ENCODE measurements at places on chromosomes 4 and X.

DNA sequence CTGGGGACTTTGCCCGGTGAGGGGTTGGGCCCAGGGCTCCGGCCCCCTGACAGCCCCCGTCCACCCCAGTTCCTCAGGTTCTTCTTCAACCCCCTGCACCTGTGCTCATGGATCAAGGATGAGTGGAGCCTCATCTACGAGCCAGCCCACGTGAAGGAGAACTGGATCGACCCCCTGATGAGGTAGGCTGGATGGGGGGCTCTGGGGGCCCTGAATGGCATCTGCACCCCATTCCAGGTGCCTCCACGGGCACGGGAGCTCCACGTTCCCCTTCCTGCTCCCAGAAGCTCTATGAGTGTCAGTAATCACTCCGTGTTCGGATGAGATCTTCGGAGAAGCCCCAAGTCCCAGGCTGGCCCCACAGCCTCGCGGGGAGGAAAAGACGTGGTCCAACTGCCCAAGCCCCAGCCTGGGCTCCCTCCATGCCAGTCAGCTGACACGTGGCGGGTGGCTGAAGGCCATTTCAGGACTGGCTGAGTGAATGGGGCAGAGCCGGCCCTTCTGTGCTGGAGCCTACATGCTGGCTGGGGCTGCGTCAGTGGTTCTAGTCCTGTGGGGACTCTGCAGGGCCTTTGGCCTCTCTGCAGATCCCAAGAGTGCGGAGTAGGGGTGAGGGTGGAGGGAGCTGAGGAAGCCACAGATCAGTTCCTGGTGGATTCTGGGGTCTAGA, 24.4 kb downstream of the CFAP99 start:
- DNase-seq, result no peak

- DNase-seq, result no peak
These were observed 94.5 kb downstream of the C4orf51 start for GRCh38 chr4:145774473-145774872.

DNA sequence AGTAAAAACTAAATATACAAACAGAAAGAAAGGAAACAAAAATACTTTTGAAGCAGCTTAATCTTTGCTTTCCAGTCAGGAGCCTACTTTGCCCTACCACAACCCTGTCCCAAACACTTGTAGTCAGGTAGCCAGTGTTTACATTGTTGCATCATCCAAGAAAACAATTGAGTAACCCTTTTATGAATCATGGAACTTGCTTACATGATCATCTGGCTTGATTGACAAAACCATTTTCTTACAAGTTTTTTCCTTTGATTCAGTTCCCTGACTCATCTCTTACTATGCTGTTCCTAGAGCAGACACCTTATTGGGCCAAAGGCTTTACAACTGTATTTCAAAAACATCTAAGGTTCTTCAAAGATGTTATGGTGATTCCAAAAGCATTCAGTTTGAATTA, 740.1 kb downstream of the KLHL13 start:
- no peak for DNase-seq

DNA sequence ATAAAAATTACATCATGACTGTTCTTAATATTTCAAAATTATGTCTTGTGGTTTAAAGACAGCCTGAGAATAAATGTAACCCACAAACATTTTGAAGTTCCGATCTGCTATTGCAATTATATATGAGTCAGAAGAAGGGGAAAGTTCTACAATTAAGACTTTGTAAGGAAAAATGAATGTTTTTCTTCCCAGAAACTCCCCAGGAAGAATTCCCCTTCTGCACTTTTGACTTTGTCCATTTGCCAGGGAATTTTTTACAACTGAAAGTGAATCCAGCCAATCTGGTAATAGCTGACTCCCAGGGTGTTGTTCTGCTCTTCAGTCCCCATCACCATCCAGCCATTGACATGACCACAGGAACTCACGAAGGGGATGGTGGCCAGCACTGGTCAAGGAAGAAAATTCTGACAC, 61.6 kb upstream of the NOCT start:
- DNase-seq, result no peak

DNA sequence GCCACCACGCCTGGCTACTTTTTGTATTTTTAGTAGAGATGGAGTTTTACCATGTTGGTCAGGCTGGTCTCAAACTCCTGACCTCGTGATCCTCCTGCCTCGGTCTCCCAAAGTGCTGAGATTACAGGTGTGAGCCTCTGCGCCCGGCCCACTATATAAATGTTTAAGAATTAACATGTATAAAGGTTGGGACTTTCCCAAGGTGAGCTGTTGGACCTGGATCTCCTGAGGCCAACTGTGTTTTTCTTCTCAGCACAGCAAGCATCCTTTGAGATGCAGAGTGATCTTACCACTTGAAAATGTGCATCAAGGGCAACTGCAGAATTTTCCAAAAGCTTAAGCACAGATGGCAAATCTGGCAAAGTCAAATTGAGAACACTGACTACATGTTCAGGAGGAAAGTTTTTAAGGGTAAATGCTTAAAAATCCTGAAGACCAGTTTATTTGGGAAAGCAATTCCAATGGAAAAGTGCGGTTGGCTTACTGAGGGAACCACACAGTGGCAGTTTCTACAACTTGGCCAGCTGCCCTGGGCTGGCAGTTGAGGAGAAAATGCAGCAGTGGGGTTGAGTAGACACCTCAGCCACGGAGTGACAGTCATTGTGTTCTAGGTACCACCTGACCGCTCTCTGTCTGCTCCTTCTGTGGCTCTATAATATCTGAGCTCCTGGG, 168.9 kb downstream of the CBR4 start:
- no peak for DNase-seq

GRCh38 chrX:39830414-39830813, 267.3 kb downstream of the BCOR start:
- no peak for DNase-seq

GRCh38 chr4:165953181-165953580, 80.1 kb downstream of the TLL1 start:
- DNase-seq, result no peak

DNA sequence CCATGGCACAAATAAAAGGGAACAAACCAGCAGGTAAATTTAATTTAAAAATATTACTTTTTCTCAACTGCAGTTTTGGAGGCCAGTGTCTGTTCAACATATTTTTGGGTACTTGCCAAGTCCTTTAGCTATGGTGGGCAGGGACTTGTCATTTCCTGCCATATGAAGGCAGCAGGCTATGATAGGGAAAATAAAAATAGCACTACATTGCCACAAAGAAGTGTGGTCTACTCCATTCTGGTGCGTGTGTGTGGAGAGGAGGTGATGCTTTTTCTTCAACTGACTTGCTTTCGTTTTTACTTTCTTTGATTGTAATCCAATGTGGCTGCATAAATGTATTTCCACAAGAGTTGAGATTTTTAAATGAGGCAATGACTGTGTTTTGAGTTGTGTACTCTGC, 17.2 kb downstream of the GPR174 start:
- peak; percentile 18 for DNase-seq

DNA sequence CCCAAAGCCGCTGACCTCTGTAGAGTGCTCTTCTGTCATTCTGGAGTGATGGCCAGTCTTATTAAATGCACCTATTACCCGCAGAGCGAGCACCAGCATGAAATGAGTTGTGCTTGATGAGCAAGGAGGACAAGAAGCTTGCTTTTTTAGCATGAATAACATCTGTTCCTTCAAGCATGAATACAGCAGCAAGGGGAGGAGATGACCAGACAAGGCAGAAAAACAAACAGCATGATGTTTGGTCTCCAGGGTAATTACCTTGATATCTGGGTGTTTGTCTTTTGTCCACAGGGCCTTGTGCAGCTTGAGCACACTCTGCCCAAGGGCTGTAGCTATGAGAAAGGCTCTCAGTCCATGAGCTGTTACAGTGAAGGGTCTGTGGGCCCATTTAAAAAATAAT, 324.8 kb upstream of the DDX53 start:
- DNase-seq, result no peak

DNA sequence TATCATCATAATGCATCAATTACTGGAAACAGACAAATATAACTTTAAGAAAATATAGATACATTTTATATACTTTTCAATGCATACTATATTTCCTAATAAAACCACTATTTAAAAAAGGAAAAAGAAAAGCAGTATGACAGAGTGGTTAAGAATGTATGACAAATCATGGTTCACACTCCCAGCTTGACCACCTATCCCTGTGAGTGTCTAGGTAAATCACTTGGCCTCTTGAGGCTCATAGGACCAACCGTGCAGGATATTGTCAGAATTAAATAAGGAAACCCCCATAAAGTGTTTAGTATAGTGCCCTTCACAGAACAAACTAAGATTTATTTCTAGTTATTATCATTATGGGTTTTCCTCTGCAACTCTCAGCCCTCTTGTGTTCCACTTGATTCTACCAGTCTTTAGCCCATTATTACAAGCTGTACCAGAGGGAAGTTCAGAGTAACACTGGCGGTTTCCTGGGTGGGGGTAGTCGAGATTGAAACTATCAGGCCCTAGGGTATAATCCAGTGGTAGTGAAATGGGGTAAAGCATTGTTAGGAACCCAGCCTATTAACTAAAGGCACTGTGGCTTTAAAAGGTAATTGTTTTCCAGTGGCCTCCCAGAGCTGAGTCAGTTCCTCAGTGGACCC, 55.5 kb upstream of the PAK3 start:
- DNase-seq, result no peak

GRCh38 chrX:45351478-45351877, 150.8 kb upstream of the DIPK2B start:
- no peak for DNase-seq

GRCh38 chr4:41512596-41512995, 25.4 kb upstream of the LIMCH1 start:
- DNase-seq, result no peak

- no peak for DNase-seq
These were observed 29.1 kb downstream of the PHOX2B start for GRCh38 chr4:41719417-41719816.

- DNase-seq, result no peak
These were observed 232.5 kb upstream of the GPRIN3 start for GRCh38 chr4:89539797-89540711.

- no peak for DNase-seq
These were observed 222.5 kb upstream of the GPC4 start for GRCh38 chrX:133637765-133638164.

- DNase-seq, result peak; percentile 16
These were observed 23.9 kb upstream of the APLN start for GRCh38 chrX:129678614-129679195.

DNA sequence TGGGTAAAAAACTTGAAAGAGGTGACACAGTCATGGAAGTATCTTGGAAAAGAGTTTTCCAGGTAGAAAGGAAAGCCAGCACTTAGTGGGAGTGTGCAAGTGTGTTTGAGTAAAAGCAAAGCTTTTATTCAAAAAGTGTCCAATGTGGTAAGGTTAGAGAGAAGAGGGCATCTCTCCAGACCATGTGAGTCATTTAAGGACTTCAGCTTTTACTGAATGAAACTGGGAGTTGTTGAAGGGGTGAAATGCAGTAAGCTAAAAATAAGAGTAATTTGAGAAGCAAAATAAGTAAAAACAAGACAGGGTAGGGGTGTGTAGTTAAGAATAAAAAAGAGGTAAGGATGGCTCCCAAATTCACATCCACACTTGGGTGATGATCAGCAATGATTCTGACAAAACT, 238.9 kb downstream of the SLC7A11 start:
- no peak for DNase-seq

GRCh38 chrX:100647095-100647494, 3.1 kb downstream of the SRPX2 start:
- DNase-seq, result no peak

DNA sequence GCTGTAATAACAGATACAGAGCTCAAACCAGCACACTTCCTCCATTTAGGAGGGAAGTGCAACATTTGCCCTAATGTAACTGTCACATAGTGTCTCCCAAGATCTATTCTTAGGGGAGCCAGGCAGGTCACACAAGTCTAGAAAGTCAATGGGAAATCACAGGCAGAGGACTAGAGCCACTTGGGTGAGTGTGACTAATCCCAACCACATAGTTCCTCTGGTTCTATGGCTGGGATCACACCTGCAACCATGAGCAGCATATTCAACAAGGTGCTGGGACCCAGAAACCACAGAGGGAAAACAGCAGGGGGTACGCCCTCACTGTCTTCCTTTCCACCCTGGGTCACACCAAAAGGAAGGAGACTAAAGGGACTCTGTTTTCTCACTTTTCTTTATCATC, 66.8 kb upstream of the TACR3 start:
- DNase-seq, result no peak

DNA sequence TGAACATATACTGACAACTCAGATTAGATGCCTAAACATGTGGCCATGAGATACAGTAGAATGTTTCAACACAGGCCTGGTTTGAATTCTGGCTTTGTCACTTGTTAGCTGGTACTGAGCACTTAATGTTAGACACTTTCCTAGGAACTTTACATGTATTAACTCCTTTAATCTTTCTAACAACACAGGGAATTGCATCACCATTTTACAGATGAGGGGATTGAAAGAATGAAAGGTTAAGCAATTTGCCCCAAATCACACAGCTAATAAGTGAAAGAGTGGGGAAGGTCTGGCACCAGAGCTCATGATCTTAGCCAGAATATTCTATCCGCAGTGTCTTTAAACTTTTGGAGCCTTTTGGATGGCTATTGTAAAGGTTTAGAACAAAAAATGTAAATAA, 95.9 kb downstream of the NYX start:
- no peak for DNase-seq

DNA sequence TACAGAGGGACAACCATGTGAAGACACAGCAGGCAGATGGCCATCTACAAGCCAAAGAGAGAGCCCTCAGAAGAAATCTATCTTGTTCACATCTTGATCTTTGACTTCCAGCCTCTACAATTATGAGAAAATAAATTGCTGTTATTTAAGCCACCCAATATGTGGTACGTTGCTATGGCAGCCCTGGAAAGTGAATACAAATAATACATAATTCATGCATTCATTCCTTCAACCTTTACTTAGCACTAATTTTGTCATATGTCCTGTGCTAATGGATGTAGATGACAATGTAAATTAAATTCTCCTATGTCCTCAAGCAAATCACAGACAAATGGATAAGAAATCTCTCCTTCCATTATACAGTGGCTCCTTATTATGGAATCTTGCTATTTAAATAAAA, 361.6 kb downstream of the PACRGL start:
- DNase-seq, result no peak

GRCh38 chr4:6619466-6620255, 20.8 kb upstream of the MRFAP1 start:
- no peak for DNase-seq

GRCh38 chrX:108223585-108223984, 132.0 kb downstream of the ATG4A start:
- DNase-seq, result no peak

DNA sequence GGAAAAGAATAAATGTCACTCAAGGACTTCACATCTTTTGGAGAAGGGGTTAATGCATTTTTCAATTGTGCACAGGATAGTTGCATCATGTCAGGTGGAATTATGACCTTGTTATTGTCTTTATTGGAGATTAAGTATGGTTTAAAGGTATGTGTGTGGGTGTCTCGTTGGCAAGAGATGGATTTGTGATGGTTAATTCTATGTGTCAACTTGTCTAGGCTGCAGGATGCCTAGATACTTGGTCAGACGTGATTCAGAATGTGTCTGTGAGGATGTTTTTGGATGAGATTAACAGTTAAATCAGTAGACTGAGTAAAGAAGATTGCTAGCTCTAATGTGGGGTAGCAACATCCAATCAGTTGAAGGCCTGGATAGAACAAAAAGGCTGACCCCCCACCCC, 42.2 kb upstream of the HSD17B10 start:
- DNase-seq, result no peak

GRCh38 chr4:2397596-2398379, 20.7 kb downstream of the ZFYVE28 start:
- DNase-seq, result no peak
